ENCODE measurements at places on chromosomes 2 and 18.

GRCh38 chr18:1708006-1708405 lies 803.3 kb downstream of the ADCYAP1 start:
- DNase-seq = no peak

DNA sequence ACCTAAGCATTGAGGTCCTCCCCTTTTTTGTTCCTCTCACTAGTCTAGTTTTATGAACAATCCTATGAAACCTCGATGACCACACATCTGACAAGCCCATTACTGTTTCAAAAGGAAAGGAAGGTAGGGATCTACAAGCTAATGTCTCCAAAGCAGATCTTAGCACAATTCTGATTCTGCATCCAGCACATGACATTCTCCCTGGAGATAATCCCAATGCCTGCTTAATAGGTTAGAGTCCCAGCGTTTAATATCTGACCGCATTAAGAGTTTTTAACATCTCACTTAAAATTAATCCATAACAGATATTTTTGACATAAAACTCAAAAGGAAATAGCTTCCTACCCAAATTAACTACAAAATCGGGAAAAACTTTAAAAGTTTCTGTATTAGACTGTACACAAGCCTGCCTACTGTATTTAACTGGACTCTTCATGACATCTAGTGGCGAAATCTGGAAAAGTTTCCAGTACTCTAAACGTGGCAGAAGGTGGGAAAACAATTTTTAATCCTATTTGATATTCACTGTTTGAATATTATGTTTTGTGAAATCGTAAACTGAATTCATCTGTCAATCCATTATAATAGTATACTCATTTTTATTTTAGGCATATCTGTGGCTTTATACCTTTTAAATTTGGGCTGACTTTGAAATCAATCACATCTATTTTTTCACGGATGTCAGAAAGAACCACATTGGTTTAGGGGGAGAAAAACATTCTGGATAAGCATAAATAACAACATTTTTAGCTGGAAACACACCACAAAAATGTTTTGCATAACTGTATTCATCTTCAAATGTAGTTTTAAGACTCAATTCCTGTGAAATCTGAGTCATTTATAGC lies 62.4 kb downstream of the TXNL1 start:
- peak; percentile 64 for DNase-seq

DNA sequence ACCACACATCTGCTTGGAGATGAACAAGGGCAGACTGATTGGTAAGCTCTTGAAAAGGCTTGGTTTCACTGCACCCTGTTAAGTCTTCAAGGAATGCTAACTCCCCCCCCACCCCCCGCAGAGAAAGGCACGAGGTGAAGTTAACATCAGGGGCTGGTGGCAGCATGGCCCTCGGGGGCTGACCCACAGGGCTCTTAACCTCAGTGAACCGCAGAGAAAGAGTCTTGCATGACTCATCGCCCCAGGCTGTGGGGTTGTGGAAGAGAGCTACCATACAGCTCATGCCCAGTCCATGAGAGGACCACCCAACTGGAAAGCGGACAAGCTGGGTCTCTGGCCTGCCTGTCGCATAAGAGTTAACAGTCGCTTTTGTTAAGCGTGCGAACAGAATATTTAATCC lies 10.6 kb upstream of the CEP68 start:
- DNase-seq = no peak

DNA sequence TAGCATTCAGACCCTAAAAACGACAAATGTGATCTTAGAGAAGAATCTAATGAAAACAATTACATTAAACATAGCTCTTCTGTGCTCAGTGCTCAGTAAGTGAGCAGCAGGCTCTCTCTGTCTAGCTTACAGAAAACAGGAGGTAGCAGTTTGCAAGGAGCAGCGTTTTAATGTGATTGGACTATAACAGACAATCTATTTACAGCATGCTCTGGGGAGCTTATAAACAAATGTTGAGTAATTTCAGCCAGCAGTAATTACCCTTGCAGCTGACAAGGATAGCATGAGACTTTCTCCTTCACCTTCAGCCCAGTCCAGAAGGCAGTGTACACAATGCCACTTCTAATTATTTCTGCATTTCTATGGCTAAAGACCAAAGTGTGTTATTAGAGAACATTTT lies 270.4 kb downstream of the FIGN start:
- DNase-seq = peak; percentile 8

GRCh38 chr18:33960417-33960816 lies 264.3 kb downstream of the NOL4 start:
- DNase-seq = no peak

GRCh38 chr2:19460761-19461160 lies 102.3 kb upstream of the OSR1 start:
- DNase-seq = no peak

DNA sequence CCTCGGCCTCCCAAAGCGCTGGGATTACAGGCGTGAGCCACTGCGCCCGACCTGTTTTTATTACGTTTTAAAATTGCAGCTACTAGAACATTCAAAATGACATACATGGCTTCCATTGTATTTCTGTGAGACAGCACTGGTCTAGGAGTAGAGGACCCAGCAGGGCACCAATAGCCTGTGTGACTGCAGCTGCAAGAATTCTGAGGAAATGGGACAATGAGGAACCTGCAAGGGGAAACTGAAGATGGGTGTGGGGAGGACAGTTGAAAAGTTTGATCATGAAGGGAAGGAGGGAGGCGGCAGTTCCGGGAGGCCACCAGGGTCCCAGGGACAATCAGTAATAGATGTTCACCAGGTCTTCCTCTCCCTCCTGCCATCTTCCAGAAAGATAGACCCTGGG lies 13.9 kb upstream of the DNPEP start:
- DNase-seq = no peak

DNA sequence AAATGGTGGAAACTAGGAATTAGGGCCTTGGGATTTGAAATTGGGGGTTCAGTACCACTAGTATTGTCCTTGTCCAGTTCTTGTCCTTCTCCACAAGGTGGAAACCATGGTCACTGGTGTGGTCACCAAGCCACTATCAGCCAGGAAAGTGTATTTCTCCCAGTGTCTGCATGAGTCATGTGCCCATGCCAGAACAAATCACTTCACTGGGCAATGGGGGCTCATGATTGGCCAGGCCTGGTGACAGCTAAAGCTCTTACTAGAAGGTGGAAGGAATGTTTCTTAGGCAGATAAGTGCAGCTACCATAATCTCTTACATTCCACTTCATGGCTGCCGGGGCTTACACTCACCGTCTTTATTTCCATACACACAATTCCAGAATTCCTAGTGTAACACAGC lies 124.8 kb upstream of the TACR1 start:
- DNase-seq = no peak

- DNase-seq = peak; percentile 18
Observed at GRCh38 chr2:166230024-166230723, 102.4 kb upstream of the SCN1A start.

GRCh38 chr18:9838144-9838877 lies 47.5 kb upstream of the TXNDC2 start:
- DNase-seq = peak; percentile 60

DNA sequence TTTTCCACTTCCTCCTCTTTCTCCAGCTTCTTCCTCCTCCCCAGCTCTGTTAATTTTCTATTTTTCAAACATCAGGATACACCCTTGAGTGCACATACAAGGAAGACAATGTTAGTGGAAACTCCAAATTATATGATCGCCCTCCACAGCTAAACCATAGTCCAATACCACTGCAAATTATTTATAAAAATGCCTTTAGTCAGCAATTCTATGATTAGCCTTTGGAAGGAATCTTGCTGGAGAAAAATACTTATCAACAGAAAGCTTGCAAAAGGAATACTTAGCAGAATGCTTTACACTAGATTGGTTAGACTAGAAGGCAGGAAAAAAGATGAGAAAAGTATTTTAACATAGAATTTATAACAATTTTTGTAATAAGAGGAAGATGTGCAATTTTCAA lies 178.9 kb downstream of the FAM124B start:
- DNase-seq = no peak

DNA sequence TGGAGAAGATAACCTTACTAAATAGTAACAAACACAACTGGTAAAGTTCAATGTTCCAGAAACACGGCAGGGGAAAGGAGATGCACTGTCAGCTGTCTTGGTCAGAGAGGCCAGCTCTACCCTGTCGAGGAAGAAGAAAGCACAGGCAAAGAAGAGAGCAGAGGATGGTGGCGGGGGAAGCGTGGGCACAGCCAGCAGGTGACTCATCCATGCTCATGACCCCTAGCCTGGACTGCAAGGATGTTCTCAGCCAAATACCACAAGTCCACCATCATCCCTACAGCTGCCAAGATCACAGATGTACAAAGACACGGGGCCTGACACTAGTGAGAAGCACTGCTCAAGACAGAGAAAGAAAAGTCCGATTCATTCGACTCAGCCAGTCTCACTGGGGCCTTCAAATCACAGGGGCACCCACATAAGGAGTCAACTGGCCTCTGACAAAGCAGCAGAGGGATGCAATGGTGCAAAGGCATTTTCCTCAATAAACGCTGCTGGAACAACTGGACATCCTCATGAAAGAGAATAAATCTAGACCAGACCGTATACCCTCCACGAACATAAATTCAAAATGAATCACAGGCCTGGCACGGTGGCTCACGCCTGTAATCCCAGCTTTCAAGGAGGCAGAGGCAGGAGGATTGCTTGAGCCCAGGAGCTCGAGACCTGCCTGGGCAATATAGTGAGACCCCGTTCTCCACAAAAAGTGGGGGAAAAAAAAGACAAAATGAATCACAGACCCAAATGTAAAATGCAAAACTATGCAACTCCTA lies 5.6 kb downstream of the DTYMK start:
- peak; percentile 97 for DNase-seq

DNA sequence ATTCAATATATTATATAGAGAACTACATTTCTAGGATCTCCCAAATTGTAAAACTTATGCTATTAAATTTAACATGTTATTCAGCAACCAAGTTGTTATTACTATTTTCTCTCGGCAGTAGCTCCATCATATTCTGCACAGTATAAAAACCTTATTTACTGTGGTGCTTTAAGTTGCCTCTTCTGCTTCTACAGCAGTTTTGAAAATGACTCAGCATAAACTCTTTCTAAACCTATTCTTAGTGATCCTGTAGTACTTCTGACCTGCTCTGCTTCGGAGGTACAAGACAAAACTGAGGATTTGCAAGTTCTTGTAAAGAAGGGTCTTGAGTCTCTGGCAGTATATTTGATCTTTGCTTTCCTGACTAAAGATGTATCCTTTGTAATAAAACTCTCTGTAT lies 567.2 kb downstream of the TMX3 start:
- DNase-seq = no peak

- DNase-seq = peak; percentile 15
Observed at GRCh38 chr2:179692610-179693009, 168.8 kb downstream of the ZNF385B start.

DNA sequence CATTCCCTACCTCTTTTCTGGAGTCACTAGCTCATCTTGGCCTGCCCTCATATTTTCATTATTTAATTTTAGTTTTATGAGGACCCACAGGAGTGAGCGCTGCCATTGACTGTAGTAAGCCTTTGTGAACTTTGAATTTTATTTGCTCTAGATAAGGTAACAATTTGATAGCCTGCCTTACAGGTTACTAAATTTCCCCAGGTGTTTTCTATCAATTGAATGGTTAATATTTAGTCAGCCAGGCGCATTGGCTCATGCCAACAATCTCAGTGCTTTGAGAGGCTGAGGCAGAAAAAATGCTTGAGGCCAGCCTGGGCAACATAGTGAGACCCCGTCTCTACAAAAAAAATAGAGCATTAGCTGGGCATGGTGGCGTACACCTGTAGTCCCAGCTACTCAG lies 50.2 kb downstream of the DAW1 start:
- DNase-seq = no peak

DNA sequence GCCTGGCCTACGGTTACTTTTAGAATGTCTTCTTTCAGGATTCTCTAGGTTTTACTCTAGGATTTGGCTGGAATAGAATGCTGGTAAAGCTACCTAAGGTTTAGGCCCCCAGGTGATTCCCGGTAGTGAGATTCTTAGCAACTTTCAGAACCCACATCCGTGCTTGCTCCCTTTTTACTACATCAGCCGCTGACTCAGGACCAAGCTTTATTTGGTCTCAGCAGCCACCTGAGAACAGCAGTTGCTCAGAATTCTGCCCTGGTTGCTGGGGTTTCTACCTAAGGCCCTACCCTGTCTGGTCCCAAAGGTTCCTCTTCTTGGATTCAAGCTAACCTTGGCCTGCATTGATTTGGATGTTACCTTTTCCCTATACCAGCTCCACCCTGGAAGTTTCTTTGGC lies 36.1 kb upstream of the NDUFV2 start:
- no peak for DNase-seq

GRCh38 chr18:72544092-72544886 lies at the start of gene CBLN2:
Gene CBLN2, minus strand, starts transcription at chr18:72544342. Its CDS starts 2,182 bp downstream, at chr18:72542160.
- DNase-seq = peak; percentile 88

DNA sequence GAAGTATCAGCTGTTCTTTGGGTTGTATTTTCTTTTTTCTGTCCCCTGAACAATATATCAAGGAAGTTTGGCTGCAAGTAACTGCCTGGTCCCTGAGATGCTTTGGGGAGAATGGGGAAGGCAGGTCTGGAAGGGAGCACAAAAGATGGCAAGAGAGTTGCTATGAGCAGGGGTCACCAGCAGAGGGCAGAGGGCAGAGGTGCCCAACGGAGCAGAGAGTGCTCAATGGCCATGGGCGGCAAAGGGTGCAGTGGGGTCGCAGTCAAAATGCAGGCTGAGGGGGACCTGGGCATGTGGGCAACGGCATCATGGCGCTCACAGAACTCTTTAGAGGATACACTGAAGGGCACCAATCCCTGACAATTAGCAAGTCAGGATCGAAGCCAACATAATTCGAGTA lies 107.7 kb upstream of the ATP8B1 start:
- DNase-seq = no peak

GRCh38 chr2:101223814-101224231 lies 28.9 kb upstream of the CNOT11 start:
- no peak for DNase-seq

DNA sequence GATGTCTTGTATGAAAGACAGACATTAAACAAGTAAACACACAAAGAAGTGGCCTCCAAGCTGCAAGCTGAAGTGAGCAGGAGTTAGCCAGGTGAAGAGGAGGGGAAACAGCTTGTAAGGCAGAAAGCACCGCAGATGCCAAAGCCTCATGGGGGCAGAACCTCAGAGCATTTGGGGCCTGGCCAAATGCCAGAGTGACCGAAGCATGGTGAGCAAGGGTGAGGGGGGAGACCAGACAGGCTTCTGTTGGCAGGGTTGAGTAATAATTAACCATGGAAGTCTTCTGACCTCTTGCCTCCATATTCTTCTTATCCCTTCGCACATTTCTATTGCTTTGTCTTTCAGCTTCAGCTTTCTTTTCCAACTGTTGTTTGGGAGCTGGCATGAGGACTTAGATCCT lies 5.6 kb downstream of the QPCT start:
- no peak for DNase-seq
